NCI-H1105 treated with DMSO at 0.1 percent for 48 hours (cell line): ENCODE measurements at places on chromosomes 3 and 15.
A peak's percentile ranks its signal among the peaks of the same experiment; 100 is the strongest.

DNA sequence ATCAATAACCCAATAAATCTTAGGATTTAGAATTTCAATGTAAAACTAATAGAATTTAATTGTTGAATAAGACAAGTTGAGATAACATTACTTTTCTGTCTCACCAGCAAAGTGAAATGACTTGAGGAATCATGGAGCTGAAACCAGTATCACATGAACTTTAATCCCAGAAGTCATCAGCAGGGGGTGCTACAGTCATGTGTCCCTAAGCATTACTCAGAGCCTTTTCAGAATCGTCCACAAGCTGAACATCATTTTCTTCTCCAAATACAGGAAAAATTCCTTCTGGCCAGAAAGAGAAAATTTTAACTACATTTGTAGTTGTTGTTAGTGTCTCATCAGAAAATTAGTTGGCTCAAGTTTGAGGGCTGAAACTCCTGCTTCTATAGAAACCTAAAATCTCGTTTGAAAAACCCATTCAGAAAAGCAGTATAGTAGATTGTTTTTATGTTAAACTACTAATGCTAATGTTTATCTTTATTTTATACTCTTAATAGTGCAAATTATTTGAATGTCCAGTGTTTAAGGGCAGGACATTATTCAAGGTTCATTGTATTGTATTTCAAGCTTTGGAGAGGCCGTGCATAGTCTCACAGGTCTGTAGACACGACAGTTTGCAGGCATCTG is 384.1 kb downstream of the PLOD2 start:
- peak; percentile 31 for DNase-seq

- no peak for DNase-seq
Measured at GRCh38 chr15:33242669-33243191, 48.2 kb upstream of the FMN1 start.

DNA sequence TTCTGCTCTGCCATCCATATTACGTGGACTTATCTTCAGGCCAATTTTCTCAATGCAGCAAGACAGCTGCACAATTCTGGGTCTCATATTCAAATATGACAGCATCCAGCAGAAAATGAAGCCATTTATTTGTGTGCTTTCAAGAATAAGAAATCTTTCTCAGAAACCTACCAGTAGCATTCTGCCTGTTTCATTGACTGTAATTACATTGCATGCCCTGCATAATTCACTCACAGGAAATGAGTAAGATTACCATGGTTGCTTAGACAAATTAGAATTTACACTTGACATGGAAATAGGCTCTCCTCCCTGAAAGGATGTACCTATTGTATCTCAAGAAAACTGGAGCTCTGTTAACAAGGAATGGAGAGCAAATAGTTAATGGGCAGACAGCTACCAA is 346.6 kb upstream of the DCBLD2 start:
- DNase-seq = no peak

DNA sequence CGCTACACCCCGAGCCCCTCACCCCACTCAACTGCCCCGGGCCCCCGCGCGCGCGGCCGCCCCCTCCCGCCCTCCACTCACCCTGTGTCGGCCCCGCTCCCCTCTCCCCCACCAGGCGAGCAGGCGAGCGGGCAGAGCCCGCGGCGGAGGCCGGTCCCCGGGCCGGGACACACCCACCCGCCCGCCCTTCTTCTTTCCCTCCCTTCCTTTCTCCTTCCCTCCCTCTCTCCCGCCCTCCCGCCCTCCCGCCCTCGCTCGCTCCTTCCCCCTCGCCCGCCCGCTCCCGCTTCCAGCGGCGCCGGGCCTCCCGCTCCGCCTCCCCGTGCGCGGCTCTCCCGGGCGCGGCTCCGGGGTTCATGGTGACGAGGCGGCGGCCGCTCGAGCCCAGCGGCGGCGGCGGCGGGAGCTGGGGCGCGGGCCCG is at the start of gene CTDSPL:
Gene CTDSPL, plus strand, starts transcription at position 261 of the 422 bp plus-strand sequence. CDS start 320 bp downstream, outside the sequence.
- DNase-seq = peak; percentile 29

- no peak for DNase-seq
Measured at GRCh38 chr3:157527131-157527881, 24.1 kb upstream of the VEPH1 start.

- DNase-seq = no peak
Measured at GRCh38 chr3:33008282-33008681, 56.8 kb downstream of the CCR4 start.

DNA sequence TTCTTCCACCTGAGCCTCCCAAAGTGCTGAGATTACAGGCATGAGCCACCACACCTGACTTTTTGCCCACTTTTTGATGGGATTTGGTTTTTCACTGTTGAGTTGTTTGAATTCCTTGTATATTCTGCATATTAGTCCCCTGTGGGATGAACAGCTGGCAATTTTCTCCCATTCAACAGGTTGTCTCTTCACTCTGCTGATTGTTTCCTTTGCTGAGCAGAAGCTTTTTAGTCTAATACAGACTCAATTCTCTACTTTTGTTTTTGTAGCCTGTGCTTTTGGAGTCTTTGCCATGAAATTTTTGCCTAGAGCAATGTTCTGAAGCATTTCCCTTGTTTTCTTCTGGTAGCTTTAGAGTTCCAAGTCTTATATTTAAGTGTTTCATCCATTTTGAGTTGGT is 62.7 kb upstream of the MFGE8 start:
- no peak for DNase-seq

- no peak for DNase-seq
Measured at GRCh38 chr3:15903759-15904720, 106.3 kb upstream of the ANKRD28 start.

DNA sequence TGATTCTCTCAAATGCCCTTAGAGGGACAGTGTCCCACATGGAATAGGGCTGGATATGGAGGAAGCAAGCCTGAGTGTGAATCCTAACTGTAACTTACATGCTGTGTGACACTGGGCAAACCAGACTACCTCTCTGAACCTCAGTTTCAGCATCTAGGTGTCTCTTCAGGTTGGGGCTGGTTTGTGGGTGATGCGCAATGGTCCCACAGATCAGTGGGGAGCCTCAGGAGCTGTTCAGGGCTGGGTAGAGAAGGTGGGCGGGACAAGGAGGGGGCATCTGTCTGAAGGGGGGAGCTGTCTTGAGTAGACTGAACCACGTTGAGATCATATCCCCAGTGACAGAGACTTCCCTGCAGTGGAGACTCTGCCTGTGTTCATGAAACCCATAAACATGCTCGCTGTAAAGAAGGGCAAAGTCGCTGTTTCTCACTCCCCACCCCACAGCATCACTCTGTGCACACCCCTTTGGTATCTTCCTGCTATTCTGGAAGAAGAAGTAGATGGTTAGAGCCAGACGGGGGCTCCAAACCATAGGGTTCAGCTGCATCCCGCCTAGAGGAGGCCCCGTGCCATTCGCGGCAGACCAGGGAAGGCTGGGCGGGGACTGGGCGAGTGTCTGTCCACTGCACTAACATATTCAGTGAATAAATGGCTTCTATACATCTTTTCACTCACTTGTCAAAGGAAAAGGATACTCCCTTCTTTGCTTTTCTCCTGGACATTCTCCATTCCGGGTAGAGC is 28.4 kb downstream of the SRPRB start:
- no peak for DNase-seq

- peak; percentile 82 for DNase-seq
Measured at GRCh38 chr3:9933561-9934234, at the start of gene CRELD1. CRELD1 (plus strand) TSS chr3:9933834; CDS start chr3:9934439, 605 bp downstream.
